ENCODE measurements at places on chromosomes 3 and 15. TPM values are rescaled to one million over a fixed set of nuclear protein-coding genes. Genes with fewer than 3 reads are reported as not detected.

GRCh38 chr3:150130404-150131100 is 159.9 kb upstream of the PFN2 start:
- H3K27ac ChIP-seq: no peak overlapping the region
- no peaks in the 10 kb centered on the region for H3K36me3 ChIP-seq
- no peak for DNase-seq
- H3K4me3 ChIP-seq: no peak overlapping the region
- peaks cover 46% of the 10 kb centered on the region for H3K4me1 ChIP-seq
- no peaks in the 10 kb centered on the region for H3K27me3 ChIP-seq

- H3K36me3 ChIP-seq: no peaks in the 10 kb centered on the region
- no peak overlapping the region for H3K27ac ChIP-seq
- no peak overlapping the region for H3K4me3 ChIP-seq
- peaks cover 15% of the 10 kb centered on the region for H3K4me1 ChIP-seq
Measured at GRCh38 chr3:127277561-127277960, 10.3 kb downstream of the PRR20G start.

GRCh38 chr15:56411122-56411749 is 46.0 kb downstream of the TEX9 start:
- no peak overlapping the region for H3K27ac ChIP-seq
- no peaks in the 10 kb centered on the region for H3K27me3 ChIP-seq
- DNase-seq: no peak
- H3K4me1 ChIP-seq: no peaks in the 10 kb centered on the region
- H3K36me3 ChIP-seq: no peaks in the 10 kb centered on the region

DNA sequence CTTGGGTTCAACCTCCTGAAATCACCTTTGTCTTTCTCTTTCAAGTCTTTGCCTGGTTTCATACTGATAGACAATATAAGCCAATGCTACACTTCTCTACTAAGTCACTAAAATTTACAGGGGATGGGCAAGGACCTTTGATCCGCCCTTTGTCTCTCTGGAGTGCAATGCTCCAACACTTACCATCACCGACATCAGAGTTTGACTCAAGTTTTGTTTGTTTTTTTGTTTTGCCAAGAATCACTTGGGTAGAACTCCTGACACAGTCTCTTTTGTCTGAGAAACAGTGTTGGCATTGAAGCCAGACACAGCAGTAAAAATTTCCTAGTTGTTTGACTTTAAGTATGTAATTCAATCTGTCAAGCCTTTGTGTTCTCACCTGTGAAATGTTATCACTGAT is 29.3 kb downstream of the NFKBIZ start:
- no peaks in the 10 kb centered on the region for H3K36me3 ChIP-seq
- H3K27me3 ChIP-seq: no peaks in the 10 kb centered on the region
- no peak for DNase-seq

- H3K4me1 ChIP-seq: peaks cover 35% of the 10 kb centered on the region
- no peaks in the 10 kb centered on the region for H3K36me3 ChIP-seq
- no peak overlapping the region for H3K4me3 ChIP-seq
- H3K27ac ChIP-seq: no peak overlapping the region
- H3K27me3 ChIP-seq: no peaks in the 10 kb centered on the region
Measured at GRCh38 chr15:40320931-40321371, 2.5 kb upstream of the INAFM2 start.

- H3K36me3 ChIP-seq: no peaks in the 10 kb centered on the region
- H3K4me1 ChIP-seq: peaks cover 10% of the 10 kb centered on the region
- no peak overlapping the region for H3K27ac ChIP-seq
- DNase-seq: no peak
Measured at GRCh38 chr3:105611304-105612192, 244.8 kb downstream of the ALCAM start.

DNA sequence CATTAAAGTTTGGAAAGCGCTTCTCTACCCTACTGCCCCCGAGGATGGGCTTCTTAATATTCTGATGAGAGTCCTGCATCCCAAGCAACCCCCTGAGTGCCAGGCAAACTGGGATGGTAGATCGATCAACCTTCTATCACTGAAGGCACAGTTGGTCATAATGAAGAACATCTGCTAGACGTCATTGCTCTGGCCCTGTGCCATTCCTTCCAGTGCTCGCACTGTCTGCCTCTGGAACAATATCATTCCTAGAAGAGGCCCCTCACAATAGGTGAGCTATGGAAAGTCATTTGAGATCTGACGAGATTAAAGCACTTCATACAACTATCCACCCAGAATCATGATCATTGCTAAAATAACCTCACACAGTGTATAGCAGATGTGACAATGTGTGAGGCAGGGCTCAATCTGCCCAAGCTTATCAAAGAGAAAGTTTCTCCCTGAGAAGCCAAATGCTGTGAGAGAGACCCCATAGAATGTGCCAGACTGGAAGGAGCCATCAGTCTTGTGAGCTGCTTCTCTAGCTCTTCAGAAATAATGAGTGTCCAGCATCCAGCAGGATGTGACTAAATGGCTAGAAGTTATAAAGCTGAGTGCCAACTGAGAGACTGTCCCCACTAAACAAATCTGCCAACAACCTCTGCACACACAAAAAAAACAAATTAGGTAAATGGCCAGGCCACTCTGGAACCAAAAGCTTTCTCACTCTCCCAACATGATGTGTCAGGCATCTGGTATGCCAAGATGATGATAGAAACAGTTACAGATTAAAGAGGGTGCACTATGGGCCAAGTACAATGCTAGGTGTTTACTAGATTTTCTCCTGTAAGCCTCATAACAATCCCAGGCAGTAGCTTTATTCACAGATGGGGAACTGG is 165.5 kb downstream of the NECTIN3 start:
- no peaks in the 10 kb centered on the region for H3K27me3 ChIP-seq
- no peak for DNase-seq
- H3K4me3 ChIP-seq: no peak overlapping the region

GRCh38 chr15:98725874-98726273 is 77.5 kb downstream of the IGF1R start:
- DNase-seq: no peak
- no peaks in the 10 kb centered on the region for H3K27me3 ChIP-seq
- H3K27ac ChIP-seq: no peak overlapping the region
- H3K4me3 ChIP-seq: no peak overlapping the region
- H3K36me3 ChIP-seq: no peaks in the 10 kb centered on the region

- H3K4me3 ChIP-seq: no peak overlapping the region
- no peaks in the 10 kb centered on the region for H3K27me3 ChIP-seq
- H3K36me3 ChIP-seq: peaks cover 19% of the 10 kb centered on the region
- no peaks in the 10 kb centered on the region for H3K4me1 ChIP-seq
Measured at GRCh38 chr3:149519912-149520311, 45.4 kb downstream of the TM4SF4 start.

DNA sequence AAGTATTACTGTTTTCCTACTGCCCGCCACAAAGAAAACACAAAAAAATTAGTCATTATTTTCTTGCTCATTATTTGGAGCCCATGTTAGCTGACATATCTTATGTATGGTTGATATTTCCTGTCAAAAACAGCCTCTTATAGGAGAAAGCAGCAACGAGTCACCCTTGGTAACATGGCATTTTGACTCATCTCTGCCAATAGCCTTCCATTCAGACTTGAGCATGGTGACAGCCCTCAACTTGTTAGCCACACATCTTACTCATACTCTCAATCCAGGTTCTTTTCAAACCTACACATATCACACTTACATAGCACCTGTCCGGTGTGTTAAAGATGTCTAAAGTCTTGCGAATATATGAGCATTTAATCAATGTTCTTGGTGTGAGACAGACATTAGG is 109.4 kb upstream of the SAMMSON start:
- no peak overlapping the region for H3K27ac ChIP-seq
- no peak for DNase-seq
- no peaks in the 10 kb centered on the region for H3K4me1 ChIP-seq

GRCh38 chr3:58121183-58121582 is 89.6 kb downstream of the DNASE1L3 start:
- H3K4me1 ChIP-seq: no peaks in the 10 kb centered on the region
- H3K27ac ChIP-seq: no peak overlapping the region

DNA sequence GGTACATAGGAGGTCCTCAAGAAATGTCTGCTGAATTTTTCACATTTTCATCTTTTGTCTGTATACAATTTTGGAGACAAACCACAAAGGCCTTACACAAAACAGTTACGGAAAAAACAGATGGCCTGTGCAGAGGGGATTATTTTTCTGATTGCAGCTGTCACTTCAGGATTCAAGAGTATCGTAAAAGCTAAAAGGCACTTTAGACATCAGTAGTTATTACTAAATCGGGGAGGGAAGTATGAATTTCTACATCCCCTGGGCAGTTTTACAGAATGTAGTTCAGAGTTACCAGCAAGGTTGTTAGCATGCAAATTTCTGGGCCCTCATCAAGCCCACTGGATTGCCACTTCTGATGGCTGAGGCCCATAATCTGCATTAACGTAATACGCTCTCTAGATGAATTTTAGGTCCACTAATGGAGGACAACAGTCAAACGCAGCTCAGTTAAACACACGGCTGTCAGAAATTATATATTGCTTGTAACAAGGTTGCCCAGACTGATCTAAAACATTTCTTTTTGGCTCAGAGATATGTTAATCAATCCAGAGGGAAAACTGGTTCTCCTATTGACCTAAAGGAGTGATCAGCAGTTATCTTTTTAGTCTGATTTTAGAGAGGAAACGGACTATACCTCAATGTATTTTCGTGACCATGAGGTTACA is 1.1 kb downstream of the RIOX2 start:
- no peaks in the 10 kb centered on the region for H3K27me3 ChIP-seq
- peak; percentile 60 for DNase-seq
- peaks cover 15% of the 10 kb centered on the region for H3K36me3 ChIP-seq
- H3K4me3 ChIP-seq: peak overlapping the region; percentile 82
- H3K27ac ChIP-seq: peak overlapping the region; percentile 52

GRCh38 chr3:153768561-153769469 is 352.4 kb upstream of the ARHGEF26 start:
- H3K4me1 ChIP-seq: no peaks in the 10 kb centered on the region
- DNase-seq: peak; percentile 20
- no peak overlapping the region for H3K27ac ChIP-seq
- no peak overlapping the region for H3K4me3 ChIP-seq

- H3K4me1 ChIP-seq: peaks cover 35% of the 10 kb centered on the region
- no peak for DNase-seq
- no peaks in the 10 kb centered on the region for H3K27me3 ChIP-seq
- no peak overlapping the region for H3K27ac ChIP-seq
Measured at GRCh38 chr15:61103026-61103425, 126.1 kb downstream of the RORA start.

DNA sequence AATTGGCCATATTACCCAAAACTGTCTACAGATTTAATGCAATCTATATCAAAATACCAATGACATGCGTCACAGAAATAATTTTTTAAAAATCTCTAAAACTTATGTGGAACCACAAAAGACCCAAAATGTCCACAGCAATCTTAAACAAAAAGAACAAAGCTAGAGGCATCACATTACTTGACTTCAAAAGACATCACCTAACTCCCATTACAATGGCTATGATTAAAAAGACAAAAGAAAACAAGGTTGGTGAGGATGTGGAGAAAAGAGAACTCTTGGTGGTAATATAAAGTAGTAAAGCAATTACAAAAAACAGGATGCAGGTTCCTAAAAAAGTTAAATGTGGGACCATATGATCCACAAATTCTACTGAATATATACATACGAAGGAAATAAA is 187.6 kb upstream of the CNTN6 start:
- DNase-seq: no peak
- H3K27ac ChIP-seq: no peak overlapping the region
- H3K36me3 ChIP-seq: no peaks in the 10 kb centered on the region
- no peak overlapping the region for H3K4me3 ChIP-seq

GRCh38 chr3:12334786-12335185 is 45.9 kb downstream of the PPARG start:
- no peaks in the 10 kb centered on the region for H3K27me3 ChIP-seq
- H3K4me1 ChIP-seq: no peaks in the 10 kb centered on the region
- H3K27ac ChIP-seq: no peak overlapping the region
- no peaks in the 10 kb centered on the region for H3K36me3 ChIP-seq

GRCh38 chr3:63508305-63508704 is 144.2 kb upstream of the SNTN start:
- H3K36me3 ChIP-seq: no peaks in the 10 kb centered on the region
- H3K27ac ChIP-seq: no peak overlapping the region
- no peak for DNase-seq
- no peaks in the 10 kb centered on the region for H3K4me1 ChIP-seq
- no peak overlapping the region for H3K4me3 ChIP-seq

DNA sequence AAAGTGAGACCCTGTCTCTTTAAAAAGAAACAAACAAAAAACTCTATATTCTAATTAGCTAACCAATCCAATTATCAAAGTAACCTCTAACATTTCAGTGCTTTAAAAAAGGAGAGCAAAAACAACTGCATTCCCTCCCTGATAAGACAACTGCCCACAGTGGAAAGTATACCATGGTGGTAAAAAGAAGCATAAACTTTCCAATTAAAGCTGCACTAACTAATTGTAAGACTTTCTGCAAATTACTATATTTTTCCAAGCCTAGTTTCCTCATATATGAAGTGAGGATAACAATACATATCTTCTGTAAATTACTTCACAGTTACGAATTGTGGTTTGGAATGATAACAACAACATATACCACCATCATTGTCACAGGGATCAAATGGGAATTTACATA is 35.5 kb downstream of the STAG1 start:
- H3K27me3 ChIP-seq: no peaks in the 10 kb centered on the region
- H3K4me1 ChIP-seq: no peaks in the 10 kb centered on the region
- DNase-seq: no peak

RAB5A gene
- 21.9 TPM for total RNA-seq

TRH gene
- total RNA-seq: not detected

KLHL6 gene
- not detected for total RNA-seq

CHST2 gene
- total RNA-seq: 2.3 TPM

P2RY14 gene
- 0.04 TPM for total RNA-seq

IGSF10 gene
- total RNA-seq: not detected

GP9 gene
- not detected for total RNA-seq

GOLGA8T gene
- total RNA-seq: not detected

RGMA gene
- total RNA-seq: 52.7 TPM

CCR9 gene
- total RNA-seq: not detected

SAMD7 gene
- total RNA-seq: not detected

EOMES gene
- not detected for total RNA-seq

Data from SJCRH30 (cell line).